ENCODE measurements at places on chromosomes 6 and 20.

GRCh38 chr20:52033313-52033712, 158.3 kb downstream of the ZFP64 start:
- no peak for DNase-seq

DNA sequence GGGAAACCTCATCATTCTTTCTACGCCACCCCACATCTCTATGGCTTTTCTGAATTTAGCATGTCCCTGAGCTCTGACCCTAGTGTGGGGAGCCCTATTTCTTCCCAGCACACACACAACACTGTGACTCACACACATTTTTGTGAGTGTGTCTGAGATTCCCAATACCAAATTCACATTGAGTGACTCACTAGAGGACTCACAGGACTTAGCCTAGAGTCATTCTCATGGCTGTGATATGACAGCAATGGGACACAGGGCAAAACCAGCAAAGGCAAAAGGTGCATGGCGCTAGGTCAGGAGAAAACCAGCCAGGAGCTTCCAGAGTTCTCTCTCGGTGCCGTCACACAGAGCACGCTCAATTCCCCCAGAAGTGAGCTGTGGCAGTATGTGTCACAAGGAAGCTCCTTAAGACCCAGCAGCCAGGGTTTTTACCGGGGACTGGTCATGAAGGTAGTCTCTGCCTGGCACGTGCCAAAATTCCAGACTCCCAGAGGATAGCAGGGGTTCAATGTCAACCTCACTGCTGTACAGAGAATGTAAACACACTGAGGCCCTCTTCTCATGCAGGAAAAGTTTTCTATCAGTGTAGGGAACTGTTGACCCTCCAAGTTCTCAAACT, 6.2 kb downstream of the CSTL1 start:
- no peak for DNase-seq

DNA sequence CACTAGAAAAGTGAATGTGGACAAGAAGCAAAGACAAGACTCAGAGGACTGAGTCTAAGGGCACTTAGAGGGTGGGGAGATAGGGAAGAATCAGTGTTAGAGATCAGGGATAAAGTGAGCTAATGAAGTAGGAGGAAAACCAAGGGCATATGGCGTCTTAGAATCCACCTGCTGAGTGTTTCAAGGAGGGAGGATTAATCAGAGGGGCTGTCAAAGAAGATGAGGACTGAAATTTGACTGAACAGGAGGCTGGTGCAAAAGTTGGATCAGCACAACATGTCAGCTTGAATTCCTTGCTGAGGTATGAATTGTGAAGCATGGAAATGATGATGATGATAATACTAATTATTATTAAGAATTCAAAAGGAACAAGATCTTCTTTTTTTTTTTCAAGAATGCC, 39.4 kb downstream of the PLCB4 start:
- no peak for DNase-seq

DNA sequence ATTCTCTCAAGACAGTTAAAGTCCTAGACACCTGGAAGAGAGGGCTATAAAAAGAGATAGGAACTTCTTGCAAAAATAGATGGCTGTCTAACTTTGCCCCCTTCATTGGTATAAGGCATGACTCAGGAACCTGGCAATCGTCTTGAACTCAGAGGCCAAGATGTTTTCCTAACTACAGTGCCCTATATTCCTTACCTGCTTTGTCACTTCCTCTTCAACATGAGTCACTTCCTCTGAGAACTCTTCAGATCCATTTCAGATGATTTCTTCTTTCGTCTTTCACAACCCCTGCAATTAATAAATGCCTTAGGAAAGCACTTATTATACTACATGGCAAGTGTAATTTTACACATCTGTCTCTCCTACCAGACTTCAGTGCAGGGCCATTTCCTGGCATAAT, 83.5 kb downstream of the HAO1 start:
- no peak for DNase-seq

DNA sequence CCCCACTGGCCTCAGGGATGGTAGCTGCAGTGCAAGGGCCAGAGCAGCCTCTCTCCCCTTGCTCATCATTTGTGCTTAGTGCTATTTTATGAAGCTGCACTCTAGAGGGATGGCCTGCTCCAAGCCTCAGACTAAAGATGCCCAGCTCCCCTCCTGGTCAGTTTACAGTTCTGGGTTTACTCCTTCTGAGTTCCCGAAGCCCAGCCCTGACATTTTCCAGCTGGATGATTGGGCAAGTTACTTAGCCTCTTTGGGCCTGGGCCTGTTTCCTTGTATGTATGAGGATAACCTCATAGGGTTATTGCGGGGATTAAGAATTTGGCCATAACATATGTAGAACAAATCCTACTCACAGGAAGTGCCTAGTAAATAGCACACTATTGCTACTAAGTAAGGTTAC, 31.8 kb upstream of the EMILIN3 start:
- no peak for DNase-seq

DNA sequence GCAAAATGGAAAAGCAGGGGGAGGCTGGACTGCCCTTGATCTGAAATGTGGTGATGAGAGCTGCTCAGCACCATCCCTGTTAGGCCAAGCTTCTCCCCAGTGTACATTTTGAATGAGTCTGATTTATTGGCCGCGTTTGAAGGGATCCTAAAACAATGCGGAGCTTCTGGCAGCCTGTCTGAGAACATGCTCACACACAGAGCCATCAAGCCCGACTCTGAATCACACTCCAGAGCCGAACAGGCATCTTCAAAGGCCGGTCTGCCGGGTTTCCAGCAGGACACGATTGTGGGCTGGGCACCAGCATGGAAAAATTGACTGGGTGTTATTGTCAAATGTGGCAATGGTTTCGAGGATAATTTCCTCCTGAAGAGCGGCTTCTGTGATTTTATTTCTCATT, 235.9 kb downstream of the TFAP2C start:
- DNase-seq = no peak

DNA sequence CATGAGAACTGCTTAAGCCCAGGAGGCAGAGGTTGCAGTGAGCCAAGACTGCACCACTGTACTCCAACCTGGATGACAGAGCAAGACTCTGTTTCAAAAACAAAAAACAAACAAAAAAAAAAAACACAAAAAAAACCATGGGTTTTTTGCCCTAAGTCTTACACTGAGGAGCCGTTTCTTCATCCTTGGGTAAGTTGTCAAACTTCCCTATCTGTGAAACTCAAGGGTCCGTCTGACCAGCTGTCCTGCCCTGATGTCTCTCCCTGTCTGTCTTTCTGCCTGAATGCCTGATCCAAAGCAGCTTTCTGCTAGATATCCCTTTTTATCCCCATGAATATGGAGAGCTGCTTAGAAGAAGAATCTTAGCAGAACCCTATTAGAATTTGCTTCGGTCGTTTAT, 41.3 kb upstream of the CLDN20 start:
- DNase-seq = no peak

- DNase-seq = no peak
These were observed 20.1 kb upstream of the FAM110A start for GRCh38 chr20:813390-813789.

DNA sequence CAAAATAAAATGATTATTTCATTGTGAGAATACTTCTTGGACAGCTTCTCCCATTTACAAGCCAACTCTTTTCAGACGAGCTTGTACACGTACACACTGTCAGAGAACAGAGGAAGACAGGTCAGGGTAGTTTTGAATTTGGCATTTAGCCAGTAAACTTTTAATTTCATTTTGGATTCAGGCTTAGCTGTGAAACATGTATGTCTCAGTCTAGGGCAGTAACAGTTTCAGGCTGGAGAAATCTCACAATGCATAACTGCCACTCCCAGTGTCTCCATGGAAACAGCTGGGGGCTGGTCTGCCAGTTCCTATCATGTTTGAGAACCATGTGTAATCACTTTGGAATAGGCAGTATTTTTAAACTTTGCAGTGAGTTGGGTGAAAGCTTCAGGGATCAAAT, 22.0 kb upstream of the QKI start:
- no peak for DNase-seq

DNA sequence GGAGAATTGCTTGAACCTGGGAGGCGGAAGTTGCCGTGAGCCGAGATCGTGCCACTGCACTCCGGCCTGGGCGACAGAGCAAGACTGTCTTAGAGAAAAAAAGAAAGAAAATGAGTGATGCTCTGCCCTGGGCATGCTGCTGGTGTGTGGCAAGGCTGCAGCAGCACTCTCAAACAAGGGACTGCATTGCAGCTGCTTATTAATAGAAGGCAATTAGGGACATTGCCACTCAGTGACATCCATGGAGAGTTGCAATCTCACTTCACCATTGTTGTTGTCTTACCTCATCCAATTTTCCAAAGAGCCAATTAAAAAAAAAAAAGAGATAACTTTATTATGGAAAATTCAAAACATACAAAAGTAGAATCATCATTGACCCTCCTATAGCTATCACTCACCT, 131.1 kb downstream of the LRRC1 start:
- DNase-seq = no peak

GRCh38 chr6:93196406-93196970, 222.9 kb downstream of the EPHA7 start:
- no peak for DNase-seq

DNA sequence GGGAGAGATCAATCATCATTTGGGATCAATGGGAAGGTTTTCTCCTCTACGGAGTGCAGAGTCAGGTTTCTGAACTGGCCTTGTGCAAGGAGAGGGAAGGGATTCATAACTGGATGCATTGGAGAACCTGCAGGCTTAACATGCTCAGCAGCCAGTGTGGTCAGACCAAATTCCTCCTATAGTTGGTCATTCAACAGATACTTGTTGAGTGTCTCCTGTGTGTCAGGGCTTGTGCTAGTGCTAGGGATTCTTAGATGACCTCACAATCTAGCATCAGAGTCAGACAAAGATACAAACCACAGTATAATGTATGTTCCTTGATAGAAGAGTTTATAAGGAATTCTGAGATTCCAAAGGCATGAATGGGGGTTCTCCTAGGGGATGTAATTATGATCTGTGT, 23.9 kb downstream of the RALY start:
- no peak for DNase-seq
